ENCODE measurements at places on chromosomes 12 and 14. TPM values are rescaled to one million over a fixed set of nuclear protein-coding genes. Genes with fewer than 3 reads are reported as not detected.

DNA sequence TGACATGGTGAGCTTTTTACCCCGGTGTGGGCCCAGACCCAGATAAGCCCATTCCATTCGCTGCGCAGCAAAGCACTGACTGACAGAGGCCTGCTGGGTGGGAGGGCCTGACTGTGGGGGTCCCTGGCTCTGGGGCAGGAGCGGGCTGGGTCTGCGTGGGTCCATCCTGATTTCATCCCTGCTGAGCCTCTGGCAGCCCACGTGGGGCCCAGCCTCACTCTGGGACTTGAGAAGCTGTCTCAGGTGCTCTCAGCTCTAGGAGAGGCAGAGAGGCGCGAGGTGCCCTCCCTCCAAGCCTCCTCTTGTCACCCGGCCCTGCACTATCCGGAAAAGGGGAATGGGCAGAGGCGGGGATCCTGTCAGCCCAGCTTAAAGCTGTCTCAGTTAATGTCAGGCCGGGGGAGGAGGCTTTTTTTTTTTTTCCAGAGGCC is 927 bp downstream of the ABCB9 start:
- no peak for DNase-seq

DNA sequence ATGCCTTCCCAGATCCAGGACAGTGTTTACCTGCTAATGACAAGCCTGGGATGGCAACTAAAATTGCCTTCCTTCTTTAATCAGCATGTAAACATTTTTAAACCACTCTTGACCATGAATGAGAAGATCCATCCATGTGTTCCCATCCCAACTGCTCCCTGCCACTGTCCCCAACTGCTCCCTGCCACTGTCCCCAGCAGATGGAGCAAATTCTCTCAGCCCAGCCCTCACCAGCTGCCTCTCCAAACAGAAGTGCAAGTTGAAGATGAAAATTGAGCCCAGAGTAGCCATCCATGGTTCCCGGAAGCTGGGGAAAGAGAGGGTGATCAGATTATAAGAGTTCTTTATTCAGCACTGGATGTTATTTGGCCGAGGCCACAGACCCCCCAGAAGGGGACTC is 133.1 kb downstream of the SLC15A4 start:
- DNase-seq: no peak

- no peak for DNase-seq
These were observed 131.4 kb downstream of the LMNTD1 start for GRCh38 chr12:25421651-25422167.

Gene DICER1
- total RNA-seq: 68.2 TPM

GRCh38 chr12:32558903-32559302 is 120.2 kb upstream of the DNM1L start:
- no peak for DNase-seq

GRCh38 chr12:3389986-3390385 is 101.0 kb upstream of the PRMT8 start:
- no peak for DNase-seq

DNA sequence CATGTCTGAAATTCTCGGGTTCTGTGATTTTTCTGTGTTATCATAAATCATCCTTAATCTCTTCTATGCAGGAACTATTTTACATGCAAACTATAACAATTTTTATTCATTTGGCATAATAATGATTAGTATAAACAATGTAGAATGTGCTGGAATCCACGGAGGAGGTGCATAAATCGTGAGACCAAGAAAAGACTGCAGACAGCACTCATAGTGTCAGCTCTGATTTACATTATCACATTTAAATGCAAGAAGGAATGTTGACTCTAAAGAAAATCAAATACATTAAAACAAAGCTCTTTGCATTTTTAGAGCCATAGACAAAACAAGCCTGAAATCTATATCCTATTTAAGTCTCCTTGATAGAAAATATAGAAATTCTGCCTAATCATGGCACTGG is 501.7 kb upstream of the STXBP6 start:
- DNase-seq: no peak

- DNase-seq: no peak
These were observed 222.6 kb downstream of the ADAMTS20 start for GRCh38 chr12:43329375-43329774.

Gene TAS2R43
- 1.4 TPM for total RNA-seq
